Mesothelial cell of epicardium (in vitro differentiated cells): ENCODE measurements at places on chromosomes 16 and 17.

DNA sequence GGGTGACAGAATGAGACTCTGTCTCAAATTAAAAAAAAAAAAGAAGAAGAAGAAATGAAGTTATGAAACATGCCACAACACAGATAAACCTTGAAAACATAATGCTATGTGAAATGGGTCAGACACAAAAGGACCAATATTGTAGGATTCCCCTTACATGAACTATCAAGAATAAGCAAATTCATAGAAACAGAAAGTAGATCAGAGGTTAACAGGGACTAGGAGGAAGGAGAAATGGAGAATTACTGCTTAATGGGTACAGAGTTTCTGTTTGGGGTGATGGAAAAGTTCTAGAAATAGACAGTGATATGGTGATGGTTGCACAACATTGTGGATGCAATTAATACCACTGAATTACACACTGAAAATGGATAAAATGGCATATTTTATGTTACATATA is 16.3 kb downstream of the RANBP10 start:
- H3K4me1 ChIP-seq: no peaks in the 10 kb centered on the region
- no peaks in the 10 kb centered on the region for H3K27me3 ChIP-seq
- no peak for DNase-seq
- no peak overlapping the region for H3K4me3 ChIP-seq
- no peak overlapping the region for H3K27ac ChIP-seq
- peaks cover 4% of the 10 kb centered on the region for H3K36me3 ChIP-seq

DNA sequence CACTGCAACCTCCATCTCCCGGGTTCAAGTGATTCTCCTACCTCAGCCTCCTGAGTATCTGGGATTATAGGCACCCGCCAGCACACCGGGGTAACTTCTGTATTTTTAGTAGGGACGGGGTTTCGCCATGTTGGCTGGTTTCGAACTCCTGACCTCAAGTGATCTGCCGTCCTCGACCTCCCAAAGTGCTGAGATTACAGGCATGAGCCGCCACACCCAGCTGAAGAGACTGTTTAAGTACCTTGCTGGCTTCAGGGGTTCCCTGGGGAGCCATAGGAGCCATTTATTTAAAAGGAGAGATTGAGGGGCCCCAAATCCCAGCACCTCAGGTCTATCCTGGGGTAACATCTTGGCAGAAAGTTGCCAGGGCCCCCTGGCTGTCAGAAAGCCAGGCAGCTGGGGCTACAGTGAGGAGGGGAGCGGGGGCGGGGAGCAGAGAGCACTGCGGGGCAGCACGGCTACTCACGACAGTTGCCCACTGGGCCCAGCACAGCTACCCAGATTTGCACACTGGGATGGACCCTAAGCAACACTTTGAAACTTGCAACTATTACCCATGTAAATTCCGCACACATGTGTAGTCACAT is 1.6 kb downstream of the SNAI3 start:
- peaks cover 9% of the 10 kb centered on the region for H3K4me1 ChIP-seq
- DNase-seq: no peak
- no peak overlapping the region for H3K27ac ChIP-seq
- no peak overlapping the region for H3K4me3 ChIP-seq
- peaks cover 69% of the 10 kb centered on the region for H3K27me3 ChIP-seq

DNA sequence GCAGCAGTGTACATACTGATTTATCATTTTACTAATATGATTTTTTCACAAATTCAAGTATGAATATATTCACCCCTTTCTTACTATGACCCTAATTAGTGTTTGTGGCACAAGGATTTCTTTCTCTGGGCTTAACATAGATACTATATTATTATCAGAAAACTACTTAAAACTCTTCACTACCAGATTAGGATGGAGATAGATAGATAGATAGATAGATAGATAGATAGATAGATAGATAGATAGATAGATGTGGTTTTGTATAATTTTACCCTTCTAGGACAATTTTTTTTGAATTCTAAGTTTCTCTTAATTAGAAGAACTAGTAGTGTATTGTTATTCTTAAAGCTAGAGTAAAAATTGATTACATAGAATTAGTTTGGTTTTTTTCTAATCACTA is 49.6 kb downstream of the VMP1 start:
- peaks cover 20% of the 10 kb centered on the region for H3K36me3 ChIP-seq
- no peak overlapping the region for H3K4me3 ChIP-seq
- peaks cover 50% of the 10 kb centered on the region for H3K4me1 ChIP-seq

DNA sequence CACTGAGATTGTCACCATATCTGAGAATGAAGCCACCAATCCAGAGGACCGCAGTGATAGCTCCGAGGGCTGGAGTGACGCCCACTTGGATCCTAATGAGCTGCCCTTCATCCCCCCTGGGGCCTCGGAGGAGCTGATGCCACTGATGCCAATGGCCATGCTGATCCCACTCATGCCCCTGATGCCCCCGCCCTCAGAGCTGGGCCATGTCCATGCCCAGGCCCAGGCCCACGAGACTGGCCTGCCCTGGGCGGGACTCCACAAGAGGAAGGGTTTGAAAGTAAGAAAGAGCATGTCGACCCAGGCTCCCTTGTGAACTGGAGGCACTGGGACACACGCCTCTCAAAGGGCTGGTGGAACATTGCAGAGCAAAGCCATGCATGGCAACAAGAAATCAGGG is 2.0 kb downstream of the SPPL2C start:
- no peaks in the 10 kb centered on the region for H3K4me1 ChIP-seq
- no peak overlapping the region for H3K4me3 ChIP-seq
- no peak overlapping the region for H3K27ac ChIP-seq
- no peaks in the 10 kb centered on the region for H3K36me3 ChIP-seq
- H3K27me3 ChIP-seq: peaks cover 32% of the 10 kb centered on the region
- DNase-seq: no peak
